RWPE1 (cell line): ENCODE measurements at places on chromosomes 3 and 15.

DNA sequence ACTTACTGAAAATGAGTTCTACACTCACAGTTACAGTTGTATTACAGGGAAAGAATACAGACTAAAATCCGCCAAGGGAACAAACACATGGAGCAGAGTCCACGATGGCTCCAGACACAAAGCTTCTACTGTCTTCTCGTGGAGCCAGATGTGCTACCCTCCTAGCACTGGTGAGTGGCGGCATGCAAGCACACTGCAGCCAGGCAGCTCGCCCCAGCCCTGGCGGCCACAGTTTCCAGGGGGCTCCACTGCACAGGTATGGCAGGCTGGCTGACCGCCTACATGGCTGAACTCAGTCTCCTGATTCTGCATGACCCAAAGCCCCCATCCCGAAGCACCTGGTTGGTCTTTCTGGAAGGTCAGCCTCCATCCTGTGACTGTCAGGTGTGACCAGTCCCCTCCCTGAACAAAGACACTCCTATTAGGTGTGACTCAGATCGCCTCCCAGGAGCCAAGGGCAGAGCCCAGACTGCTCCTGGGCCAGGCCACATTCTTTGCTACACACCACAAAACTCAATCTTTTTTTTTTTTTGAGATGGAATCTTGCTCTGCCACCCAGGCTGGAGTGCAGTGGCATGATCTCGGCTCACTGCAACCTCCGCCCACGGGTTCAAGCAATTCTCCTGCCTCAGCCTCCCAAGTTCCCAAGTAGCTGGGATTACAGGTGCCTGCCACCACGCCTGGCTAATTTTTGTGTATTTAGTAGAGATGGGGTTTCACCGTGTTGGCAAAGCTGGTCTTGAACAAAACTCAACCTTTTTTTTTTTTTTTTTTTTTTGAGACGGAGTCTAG is 51.5 kb downstream of the CFAP92 start:
- peak; percentile 30 for DNase-seq

DNA sequence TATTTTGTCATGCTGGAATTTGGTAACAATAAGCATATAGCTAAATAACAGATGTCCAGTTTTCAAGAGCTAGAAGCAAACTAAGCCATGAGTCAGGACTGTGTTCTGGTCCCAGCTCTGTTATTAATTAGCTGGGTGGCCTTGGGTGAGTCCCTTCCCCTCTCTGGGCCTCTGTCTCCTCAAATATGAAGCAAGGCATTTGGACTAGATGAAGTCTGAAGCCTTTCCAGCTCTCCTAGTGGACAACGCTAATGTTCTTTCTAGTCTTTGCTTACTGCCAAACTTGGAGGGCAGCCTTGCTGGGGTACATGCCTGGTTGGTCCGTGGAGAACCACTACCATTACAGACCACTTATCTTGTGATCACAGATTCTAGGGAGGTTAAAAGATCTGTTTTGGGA is 127.6 kb downstream of the DUT start:
- no peak for DNase-seq

- no peak for DNase-seq
These were observed 51.7 kb downstream of the WDR49 start for GRCh38 chr3:167602041-167602440.

DNA sequence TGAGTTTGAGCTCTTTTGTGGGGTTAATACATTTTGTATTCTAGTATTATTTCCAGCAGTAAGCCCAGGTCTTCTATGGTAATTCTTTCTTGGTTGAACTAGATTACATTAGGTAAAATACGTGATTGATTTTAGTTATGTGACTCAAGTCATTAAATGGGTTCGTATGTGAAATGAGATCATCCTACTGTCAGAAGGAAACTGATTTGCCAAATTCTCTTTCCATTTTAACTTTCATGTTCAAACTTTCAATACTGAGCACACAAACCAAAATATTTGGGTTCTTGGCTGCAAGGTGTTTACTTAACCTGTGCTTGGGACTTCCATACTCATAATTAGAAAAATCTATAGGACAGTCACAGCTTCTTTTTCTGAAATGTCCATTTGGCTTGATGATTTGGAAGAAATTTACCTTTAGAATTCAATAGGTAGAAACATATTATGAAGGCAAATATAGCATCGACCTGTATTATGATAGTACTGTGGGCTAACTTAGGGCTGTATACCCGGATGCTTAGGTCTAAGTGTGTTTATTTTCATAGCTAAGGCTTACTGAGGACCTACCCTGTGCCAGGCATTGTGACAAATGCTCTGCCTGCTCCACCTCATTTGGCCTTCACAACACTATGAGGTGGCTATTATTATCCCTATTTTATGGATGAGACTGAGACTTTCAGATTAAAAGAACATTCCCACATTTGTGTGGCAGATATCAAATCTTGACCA is 631.8 kb upstream of the GRM7 start:
- DNase-seq, result no peak

DNA sequence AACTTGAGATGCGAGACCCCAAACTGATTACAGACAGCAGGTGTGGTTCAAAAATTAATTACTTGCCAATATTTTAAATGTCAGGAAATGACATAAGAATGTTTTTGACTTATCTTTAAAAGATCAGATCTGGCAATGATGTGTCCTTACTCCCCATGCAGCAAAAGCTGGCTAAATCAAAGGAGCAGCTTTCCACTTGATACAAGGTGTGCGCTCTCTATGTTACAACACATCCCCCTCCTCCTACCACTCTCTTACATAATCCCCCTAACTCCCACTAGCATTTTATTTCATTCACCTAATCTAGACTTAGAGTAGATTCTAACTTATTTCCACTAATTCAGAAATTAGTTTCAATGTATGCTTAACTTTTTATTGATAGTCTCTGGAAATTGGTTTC is 609.0 kb downstream of the GRM7 start:
- no peak for DNase-seq

DNA sequence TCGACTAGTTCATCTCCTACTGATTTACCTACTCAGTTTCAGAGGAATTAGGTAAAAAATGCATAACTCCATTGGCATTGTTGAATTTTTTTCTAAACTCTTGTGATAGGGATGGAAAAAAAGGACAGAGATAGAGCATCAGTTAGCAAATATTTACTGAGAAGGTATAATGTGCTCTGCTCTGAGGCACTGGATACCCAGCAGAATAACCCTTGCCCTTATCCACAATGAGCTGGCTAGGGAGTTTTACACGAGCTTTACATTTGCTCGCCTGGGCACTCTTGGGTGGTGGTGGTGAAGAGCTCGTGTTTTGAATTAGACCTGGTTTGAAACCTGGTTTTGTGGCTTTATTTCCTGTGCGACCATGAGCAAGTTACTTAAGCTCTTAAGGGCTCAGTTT is 149.6 kb downstream of the RORA start:
- DNase-seq, result no peak

- DNase-seq, result no peak
These were observed 532.1 kb upstream of the SEMA6D start for GRCh38 chr15:47184908-47185801.

DNA sequence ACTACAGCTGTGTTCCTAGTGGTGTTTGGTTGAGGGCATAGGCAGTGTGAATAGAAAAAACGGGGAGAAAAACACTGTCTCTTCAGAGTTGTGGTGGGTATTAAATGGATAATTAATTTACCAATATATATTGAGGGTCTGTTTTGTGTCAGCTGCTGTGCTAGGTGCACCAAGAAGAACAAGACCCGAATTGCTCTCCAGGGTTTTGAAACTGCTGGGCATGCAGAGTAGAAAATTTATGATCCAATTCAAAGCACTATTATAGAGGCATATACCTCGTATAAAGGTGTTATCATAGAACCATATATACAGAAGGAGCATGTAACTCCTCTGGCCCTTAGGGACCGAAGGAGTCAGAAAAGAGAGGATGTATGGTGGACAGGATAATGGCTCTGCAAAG is 1.6 kb upstream of the NMD3 start:
- no peak for DNase-seq

GRCh38 chr3:16183082-16183481 is 8.6 kb downstream of the GALNT15 start:
- no peak for DNase-seq

- DNase-seq, result no peak
These were observed 54.7 kb downstream of the IGF2BP2 start for GRCh38 chr3:185770109-185770508.

- DNase-seq, result no peak
These were observed 371.5 kb upstream of the GOLIM4 start for GRCh38 chr3:168467115-168467714.

- no peak for DNase-seq
These were observed 17.5 kb upstream of the P2RY1 start for GRCh38 chr3:152817400-152817799.

DNA sequence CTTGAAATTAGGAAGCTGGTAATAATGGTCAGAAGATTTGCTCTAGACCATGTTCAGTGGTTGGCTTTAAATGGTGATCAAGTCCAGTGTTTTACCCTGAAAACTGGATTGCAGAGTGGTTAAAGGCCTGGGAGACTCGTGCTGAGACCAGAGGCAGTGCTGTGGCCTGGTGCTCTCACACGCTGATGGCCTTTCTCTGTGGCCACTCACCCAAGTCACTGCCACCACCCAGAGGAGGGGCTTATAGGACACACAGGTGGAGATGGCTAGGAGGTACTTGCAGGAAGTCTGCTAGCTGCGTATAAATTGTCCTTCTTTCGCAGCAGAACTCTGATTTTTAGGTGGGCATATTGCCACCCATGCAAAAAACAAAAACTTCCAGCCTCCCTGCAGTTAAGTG is 6.2 kb upstream of the EHD4 start:
- no peak for DNase-seq

DNA sequence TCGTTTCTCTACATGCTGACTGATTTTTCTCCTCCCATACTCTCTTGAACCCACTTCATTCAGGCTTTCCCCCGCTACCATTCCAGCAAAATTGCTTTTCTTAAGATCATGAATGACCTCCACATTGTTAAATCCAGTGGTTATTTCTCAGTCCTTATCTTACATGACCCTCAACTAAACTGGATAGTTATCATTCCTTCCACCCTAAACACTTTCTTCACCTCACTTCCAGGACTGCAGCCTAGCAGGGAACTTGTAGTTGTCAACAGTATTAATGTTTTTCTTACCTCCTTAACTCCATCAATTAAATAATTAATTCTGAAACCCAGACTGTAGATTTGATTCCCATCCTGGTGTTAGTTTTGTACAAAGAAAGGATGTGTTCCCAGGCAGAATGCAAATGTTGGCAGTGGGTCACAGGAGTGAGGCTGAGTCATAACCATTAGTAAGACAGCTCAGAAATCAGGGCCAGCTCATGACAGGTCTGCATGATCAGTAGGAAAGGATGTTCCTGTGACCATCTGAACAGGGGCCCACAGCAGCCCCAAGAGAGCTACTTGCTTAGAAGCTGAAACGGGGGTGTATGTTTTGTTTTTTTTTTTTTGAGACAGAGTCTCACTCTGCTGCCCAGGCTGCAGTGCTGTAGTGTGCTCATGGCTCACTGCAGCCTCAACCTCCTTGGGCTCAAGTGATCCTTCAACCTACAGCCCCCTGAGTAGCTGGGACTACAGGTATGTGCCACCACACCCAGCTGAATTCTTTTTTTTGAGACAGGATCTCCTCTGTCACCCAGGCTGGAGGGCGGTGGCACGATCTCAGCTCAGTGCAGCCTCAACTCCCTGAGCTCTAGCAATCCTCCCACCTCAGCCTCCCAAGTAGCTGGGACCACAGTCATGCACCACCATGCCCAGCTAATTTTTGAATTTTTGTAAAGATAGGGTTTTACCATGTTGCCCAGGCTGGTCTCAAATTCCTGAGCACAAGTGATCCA is 9.1 kb downstream of the BCL2L10 start:
- DNase-seq, result peak; percentile 93

DNA sequence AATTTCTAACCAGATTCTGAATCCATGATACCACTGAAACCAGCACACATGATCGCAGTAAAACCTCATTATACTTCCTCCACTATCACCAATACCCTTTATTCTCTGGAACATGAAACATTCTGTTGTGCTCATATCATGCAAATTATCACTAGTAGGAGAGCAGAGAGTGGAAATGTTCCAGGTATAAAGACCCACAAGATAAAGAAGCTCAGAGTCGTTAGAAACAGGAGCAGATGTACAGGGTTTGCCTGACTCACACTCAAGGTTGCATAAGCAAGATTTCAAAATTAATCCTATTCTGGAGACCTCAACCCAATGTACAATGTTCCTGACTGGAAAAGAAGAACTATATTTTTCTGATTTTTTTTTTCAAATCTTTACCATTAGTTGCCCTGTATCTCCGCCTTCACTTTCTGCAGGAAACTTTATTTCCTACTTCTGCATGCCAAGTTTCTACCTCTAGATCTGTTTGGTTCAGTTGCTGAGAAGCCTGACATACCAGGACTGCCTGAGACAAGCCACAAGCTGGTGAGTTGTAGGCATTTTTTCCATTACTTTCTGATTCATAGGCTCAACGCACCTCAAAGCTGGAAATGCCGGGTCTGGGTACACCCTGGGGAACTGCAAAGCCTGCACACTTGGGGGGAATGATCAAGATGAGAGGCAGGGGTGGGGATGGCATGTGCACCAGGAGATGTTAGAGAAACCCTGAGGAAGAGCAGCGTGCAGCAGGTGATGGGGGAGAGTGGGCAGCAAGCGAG is at the start of gene CCR2:
CCR2 (plus strand) TSS at position 465 of the 764 bp plus-strand sequence. CDS start 3,417 bp downstream, outside the sequence.
- DNase-seq, result no peak

DNA sequence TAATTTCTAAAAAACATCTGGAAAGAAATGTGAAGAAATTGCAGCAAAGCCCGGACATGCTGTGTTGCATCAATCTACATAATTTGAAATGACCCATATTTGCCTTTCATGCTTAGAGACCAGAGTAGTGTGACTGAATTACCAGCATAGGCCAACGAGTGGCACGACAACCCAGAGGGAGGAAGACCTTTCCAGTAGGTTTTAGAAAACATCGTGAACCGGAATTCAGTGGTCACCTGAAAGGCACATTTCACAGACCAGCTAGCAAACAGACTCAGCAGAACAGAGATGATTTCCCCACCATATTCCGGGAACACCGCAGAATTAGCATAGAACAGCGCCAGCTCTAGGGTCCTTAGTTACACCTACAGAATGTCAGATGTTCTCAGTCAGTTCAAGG is 620.0 kb upstream of the ZNF385D start:
- DNase-seq, result no peak

GRCh38 chr3:131323792-131324191 is 57.8 kb upstream of the NUDT16 start:
- DNase-seq, result no peak
